Stimulated activated CD8-positive, alpha-beta memory T cell treated with anti-CD3 and anti-CD28 coated beads, Interleukin-4, amount 100 ng/mL, for 1 hour (primary cell): ENCODE measurements at places on chromosomes 13 and 19.

DNA sequence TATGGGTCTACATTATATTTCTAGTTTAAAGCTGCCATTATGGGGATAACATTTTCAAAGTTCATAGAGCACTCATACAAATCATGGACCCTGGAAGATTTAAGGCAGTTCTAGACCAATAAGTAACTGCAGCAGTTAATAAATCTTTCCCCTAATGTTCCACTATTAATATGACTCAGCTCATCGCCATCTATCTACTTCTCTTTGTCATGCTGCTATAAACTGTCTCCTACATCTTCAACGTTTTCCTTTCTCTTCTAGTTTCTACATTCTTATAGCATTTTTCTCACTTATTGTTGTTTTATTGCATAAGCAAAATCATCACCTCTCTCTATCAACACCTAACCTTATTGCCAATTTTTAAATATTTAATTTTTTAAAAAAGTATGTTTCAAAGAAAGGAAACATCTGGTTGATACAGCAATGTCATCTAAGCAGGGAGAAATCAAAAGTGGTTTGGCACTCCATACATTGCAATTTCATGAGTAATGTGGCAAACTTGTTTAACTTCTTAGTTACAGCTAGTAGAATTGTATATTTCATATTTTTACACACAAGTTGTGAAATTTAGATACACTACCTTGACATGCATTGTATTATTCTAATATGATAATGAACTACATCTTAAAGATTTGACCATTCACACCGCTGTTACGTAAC lies 1500.4 kb upstream of the MIR17HG start:
- DNase-seq, result no peak

DNA sequence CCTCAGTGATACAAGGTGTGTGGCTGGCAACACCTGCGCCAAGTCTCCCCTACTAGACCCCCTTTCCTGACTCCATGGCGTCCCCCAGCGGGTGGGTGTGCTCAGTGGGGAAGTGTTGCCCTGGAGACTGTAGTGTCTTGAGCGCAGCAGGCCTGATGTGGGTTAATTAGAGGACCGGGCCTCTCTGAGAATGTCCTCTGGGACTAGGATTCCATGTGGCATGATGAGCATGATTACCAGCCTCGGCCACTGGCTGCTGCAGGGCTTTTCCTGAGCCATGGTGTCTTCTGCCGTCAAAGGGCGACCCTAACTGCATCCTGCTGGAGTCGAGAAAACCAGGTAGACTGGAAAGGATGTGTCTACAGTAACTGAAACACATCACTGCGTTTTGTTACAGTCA lies 28.1 kb downstream of the MICOS13 start:
- DNase-seq, result no peak

- DNase-seq, result no peak
These were observed 240.9 kb upstream of the RFC3 start for GRCh38 chr13:33577007-33577406.

DNA sequence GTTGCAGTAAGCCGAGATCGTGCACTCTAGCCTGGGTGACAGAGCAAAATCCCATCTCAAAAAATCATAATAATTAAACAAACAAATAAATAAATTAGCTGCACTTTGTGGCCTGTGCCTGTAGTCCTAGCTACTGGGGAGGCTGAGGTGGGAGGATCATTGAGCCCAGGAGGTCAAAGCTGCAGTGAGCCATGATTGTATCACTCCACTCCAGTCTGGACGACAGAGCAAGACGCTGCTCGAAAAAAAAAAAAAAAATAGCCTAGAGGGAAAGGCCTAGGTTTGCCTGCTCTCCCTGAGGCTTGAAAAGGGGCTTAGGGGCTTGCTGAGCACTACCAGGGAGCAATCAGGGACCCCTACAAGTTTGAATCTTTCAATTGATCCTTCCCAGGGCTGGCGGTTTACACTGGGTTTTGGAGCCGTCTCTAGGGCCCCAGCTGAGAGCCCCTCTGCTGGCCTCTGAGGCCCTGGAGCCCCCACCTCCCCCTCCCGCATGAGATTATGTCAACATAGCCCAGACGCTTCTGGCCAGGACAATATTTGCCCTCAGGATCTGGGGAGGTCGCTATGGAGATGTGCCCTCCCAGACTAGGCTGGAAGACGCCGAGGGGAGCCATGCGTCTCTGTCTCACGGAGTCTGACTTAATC lies 10.4 kb upstream of the GIPR start:
- DNase-seq, result no peak

DNA sequence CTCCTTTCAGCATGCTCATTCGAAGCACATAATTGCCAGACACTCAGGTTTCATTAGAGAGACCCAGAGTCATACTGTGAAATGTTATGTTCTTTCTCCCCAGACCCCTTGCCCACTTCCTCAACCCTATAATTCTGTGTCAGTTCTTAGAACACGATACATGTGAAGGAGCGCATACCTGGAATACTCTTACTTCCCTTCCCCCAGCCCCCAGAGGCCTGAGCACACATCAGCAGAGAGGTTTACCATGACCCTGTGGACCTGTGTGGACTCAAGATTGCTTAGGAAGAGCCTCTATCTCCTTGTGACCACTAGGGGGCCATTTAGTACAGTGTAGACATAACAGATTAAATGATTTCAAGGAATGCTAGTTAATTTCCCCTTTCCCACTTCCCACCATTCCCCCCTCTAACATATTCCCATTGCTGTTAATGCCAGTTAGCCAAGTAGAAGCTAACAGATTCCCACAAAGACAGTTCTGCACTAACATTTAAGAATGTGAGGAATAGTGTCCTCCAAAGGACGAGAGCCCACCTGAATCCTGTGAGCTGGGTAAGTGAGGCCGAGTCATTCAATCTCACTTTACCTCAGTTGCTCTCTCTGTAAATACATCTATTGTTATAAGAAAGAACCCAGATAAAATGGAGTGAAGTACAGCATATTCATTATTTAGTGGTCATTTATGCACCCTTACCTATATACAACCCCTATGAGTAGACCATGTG lies 154.2 kb upstream of the MAB21L1 start:
- DNase-seq, result no peak

GRCh38 chr13:40664350-40665125 lies 1.9 kb downstream of the FOXO1 start:
- peak; percentile 9 for DNase-seq
